ENCODE measurements at places on chromosomes 12 and 14.

- DNase-seq = peak; percentile 43
Measured at GRCh38 chr12:120249875-120250795, 15.4 kb downstream of the PXN start.

DNA sequence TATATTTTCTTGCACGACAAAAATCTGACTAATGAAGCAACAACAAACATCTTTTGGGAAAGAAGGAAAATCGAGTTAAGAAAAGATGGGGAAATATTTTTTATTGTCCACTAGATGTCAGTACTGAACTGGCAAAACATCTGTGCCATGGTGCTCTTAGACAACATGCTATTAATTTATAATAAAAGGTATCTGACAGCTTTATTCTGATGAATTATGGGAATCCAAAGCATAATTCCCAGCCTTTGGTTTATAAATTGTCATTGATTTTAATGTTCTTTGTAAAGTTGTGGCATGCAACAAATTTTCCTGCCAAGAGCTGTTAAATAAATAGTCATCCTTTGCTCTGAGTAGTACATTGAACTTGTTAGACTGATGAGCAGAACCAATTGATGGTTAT, 231.2 kb downstream of the ETNK1 start:
- no peak for DNase-seq

DNA sequence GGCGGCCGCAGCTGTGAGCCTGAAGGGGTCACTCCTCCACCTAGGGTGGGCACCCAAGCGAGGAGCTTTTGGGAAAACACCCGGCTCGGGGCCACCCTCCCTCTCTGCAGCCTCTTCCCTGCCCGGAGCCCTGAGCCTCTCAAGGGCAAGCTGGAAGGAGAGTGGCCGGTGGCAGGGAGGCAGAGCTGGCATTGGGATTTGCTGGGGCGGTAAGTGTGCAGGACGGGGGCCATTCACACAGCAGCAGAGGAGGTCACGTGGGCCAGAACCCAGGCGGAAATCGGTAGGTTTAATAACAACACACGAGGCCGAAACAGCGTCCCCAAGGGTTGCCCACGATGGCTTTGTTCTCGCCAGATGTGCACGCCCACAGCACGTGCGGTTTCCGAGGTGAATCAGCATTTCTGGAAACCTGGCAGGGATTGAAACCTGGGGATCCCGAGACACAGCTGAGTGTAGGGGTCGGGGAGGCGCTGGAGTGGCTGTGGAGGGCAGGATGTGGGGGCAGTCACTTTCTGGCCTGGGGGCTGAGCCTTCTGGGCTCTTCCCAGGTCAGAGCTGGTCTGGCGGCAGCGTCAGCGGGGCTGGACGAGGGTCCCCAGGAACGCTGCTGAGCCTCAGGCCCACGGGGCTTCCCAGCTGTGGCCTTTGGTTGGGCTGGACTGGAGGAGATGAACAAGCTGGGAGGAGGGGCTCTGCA, 23.5 kb downstream of the NOC4L start:
- no peak for DNase-seq

- peak; percentile 40 for DNase-seq
Measured at GRCh38 chr12:107903341-107904061, 129.0 kb downstream of the ASCL4 start.

GRCh38 chr12:113464452-113464775, 7.3 kb downstream of the LHX5 start:
- DNase-seq = no peak

DNA sequence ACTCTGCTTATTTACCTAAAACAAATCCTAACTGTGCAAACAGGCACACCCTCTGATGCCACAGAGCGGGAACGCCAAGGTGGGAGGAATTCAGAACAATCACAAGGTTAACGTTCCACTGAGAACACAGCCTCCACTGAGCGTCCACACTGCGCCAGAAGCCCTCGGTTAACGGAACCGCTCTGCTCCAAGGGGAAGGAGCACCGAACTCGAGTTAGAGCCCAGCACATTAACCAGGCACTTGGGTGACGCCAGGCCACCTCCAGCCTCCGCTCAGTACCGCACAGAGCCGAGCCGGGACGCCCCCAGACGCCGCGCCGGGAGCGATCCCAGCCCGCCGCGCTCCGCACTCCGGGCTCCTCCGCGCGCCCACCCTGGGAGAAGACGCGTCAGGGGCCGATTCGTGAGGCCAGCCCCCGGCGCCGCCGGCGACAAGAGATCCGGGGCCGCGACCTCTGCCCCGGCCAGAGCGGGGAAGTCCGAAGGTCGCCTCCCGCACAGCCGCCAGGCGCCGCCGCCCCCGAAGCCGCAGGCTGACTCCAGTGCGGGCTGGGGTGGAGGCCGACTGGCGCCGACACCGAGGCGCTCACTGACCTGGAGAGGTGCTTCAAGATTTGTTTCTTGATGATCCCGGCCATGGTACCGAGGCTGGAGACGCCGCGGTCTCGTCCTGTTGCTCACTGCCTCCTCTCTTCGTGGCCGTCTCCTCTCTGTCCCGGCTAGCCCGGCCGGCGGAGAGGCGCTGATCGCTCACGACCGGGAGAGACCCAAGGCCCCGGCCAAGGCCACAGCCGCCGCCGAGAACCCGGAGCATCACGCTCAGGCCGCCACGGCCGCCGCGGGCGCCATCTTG, 450 bp downstream of the BLTP3B start:
- DNase-seq = peak; percentile 36

DNA sequence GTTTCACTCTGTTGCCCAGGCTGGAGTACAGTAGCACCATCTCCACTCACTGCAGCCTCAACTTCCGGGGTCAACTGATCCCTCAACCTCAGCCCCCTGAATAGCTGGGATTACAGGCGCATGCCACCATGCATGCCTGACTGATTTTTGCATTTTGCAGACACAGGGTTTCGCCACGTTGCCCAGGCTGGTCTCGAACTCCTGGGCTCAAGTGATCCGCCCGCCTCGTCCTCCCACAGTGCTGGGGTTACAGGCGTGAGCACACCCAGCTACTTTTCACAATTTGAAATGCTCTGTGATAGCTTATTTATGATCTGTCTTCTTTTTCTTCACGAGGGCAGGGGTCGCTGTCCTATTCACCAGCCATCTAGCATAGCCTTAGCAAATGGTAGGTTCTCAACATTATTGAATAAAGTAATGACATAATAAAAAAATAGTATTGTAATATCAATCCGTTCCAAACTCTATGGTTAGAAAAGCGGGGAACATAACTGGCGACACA, 477 bp upstream of the DDX47 start:
- no peak for DNase-seq

- no peak for DNase-seq
Measured at GRCh38 chr12:120546050-120546386, 11.9 kb downstream of the RNF10 start.

DNA sequence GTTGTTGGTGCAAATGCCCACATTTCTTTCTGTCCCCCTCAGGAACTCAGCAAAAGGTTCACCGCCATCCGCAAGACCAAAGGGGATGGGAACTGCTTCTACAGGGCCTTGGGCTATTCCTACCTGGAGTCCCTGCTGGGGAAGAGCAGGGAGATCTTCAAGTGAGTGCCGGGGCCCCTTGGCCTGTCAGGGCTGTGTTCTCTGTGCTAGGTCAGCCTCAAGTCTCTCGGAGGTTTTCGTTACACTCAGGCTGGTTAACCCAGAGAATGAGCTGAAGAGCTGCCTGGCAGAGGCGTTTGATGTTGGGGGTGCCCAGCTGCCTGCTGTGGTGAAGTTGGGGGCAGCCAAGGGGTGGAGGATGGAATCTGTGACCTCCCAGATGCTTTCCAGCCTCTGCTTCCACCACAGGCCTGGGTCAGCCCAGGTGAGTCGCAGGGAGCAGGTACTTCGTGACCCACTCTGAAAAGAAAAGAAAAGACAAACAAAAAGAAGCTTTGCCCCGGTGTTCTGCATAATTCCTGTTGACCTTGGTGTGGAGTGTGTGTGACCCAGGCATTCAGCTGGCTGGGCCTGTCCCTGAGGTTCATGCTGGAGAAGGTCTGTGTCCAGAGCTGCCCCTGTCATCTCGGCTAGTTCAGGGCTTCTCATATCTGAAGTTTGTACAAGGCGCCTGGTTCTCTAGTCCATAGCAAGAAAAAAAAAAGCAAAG, 12.9 kb downstream of the OTUB2 start:
- DNase-seq = no peak

GRCh38 chr12:106058256-106059182, 80.2 kb downstream of the NUAK1 start:
- no peak for DNase-seq

DNA sequence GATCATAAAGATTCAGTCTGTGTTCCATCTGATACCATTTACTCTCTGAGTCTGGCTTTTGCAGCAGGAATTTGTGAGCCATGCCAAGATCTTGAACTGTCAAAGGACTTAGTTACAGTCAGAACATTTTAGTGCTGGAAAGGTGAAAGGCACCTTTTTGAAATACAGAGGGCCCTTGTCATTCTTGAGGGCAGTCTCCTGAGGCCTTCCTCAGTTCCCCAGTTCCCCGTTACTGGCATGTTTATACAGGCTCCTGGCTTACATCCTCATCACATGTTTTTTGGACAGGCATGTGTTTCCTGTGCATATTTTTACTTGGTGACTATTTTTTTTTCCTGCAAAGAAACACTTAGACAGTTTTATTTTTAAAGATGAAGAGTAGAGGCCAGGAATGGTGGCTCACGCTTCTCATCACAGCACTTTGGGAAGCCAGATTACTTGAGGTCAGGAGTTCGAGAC, 21.0 kb downstream of the CFAP54 start:
- no peak for DNase-seq

GRCh38 chr12:52543985-52544883, 8.7 kb downstream of the KRT71 start:
- no peak for DNase-seq

- no peak for DNase-seq
Measured at GRCh38 chr14:52244328-52244727, 23.2 kb upstream of the PTGDR start.

DNA sequence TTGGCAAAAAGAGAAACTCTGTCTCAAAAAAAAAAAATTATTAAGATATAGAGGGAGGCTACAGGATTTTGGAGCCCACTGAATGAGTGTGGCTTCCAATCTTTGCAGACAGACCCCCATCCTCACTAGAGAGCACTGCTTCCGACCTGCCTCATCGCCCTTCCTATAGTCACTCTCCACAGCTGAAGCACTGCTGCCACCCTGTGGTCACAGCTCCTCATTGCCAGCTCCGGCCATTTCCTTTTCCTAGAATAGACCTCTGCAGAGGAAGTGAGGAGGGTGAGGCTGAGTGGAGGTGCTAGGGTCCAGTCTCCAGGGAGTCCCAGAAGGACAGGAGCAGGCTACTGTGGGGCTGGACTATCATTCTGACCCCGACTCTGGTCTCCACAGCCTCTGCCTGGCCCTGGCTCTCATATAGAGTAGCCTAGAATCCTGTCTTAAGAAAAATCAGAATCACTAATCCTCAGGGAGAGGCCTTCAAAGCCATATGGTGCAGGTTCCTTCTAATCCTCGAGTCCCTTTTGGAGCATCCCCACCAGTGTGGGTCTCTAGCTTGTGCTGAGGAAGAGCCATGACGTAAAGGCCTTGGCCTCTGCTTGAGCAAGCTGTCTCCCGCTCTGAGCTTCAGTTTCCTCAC, 1.4 kb upstream of the NPFF start:
- peak; percentile 80 for DNase-seq

- DNase-seq = no peak
Measured at GRCh38 chr14:100386121-100386520, 63.0 kb downstream of the SLC25A47 start.

- DNase-seq = no peak
Measured at GRCh38 chr12:51809193-51809592, 39.3 kb downstream of the FIGNL2 start.

GRCh38 chr12:68469113-68469512, 137.0 kb upstream of the MDM1 start:
- DNase-seq = no peak

GRCh38 chr12:13661005-13661887, 320.2 kb downstream of the GRIN2B start:
- no peak for DNase-seq

DNA sequence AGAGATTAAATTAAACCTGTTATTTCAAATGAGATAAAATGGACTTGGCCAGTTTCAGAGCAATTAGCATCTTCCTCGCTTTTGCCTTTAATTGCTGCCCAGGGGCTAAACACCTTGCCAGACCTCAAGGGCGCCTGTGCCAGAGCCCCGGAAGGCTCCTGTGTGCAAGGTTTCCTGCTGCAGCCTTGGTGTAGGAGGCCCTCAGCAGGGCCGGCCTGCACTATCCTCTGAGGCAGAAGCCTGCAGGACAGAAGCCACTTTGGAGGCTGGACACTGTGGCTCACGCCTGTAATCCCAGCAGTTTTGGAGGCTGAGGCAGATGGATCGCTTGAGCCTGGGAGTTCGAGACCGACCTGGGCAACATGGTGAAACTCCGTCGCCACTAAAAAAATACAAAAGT, 150.4 kb downstream of the CALM1 start:
- DNase-seq = no peak

DNA sequence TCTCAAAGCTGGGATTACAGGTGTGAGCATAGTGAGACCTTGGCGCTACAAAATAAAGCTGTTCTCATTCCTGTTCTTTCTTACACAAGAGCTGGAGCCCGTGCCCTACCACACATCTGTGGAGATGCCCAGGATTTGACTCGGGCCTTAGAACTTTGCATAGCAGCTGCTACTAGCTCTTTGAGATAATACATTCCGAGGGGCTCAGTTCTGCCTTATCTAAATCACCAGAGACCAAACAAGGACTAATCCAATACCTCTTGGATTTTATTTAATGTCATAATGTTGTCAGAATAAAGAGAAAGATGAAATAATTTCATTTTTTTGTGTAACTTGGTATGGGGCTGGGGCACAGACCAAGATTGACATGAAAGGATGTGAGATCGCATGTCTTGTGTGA, 7.6 kb downstream of the PNP start:
- DNase-seq = no peak

DNA sequence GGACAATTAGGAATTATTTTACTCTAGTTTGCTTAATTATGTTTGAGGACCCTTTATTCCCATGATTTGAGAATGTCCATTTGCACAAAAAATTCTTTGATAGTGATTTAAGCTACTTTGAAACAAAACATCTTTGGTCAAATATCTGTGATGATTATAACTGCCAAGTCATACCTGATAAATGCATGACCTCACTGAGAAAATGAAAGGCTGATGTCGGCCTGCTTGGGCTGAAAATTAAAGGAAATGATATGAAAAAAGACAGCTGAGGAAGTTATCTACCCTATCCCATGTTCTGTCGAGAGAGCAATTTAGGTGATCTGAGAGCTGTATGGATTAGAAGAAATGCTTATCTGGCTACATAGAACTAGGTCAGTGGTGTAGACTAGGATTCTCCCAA, 43.6 kb downstream of the ATL1 start:
- DNase-seq = no peak

Measured in CD4-positive, alpha-beta T cell treated with Interleukin-15 for 1 hour (primary cell).